Renal cortex interstitium (tissue), 15 donors: ENCODE measurements at places on chromosomes 11 and 22. TPM values are rescaled to one million over a fixed set of nuclear protein-coding genes. Genes with fewer than 3 reads are reported as not detected.

RBMXL2 gene
- 0.18 TPM for polyA plus RNA-seq

DNA sequence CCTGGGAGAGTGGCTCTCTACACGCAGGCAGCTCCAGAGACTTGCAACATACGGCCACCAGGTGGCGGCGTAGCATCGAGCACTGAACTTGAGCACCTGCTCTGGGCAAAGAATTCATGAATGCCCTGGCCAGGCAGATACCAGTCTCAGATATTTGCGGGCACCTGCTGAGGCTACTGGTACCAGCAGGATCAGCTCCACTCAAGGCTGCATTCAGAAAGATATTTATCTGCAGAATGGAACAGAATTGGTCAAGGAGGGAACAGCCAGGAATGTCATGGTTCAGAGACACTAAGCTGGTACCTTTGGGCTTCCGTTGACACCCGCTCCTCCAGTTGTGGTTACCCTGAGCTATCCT is 10.8 kb upstream of the CCDC86 start:
- DNase-seq, result no peak

- DNase-seq, result no peak
These were observed 38.2 kb downstream of the OR10A6 start for GRCh38 chr11:7892840-7893254.

GRCh38 chr11:66142370-66143263 is 72.5 kb downstream of the PACS1 start:
- DNase-seq, result no peak

GRCh38 chr11:110071197-110071596 is 22.0 kb upstream of the ZC3H12C start:
- DNase-seq, result no peak
